ENCODE measurements at places on chromosomes 7 and 10. TPM values are rescaled to one million over a fixed set of nuclear protein-coding genes. Genes with fewer than 3 reads are reported as not detected.

GRCh38 chr10:78166261-78166660, 132.6 kb downstream of the RPS24 start:
- no peaks in the 10 kb centered on the region for H3K36me3 ChIP-seq
- H3K27me3 ChIP-seq, result no peaks in the 10 kb centered on the region
- no peak overlapping the region for H3K27ac ChIP-seq
- no peak for DNase-seq

GRCh38 chr7:151761231-151761630, 115.7 kb downstream of the PRKAG2 start:
- no peak for DNase-seq
- H3K4me1 ChIP-seq, result peaks cover 35% of the 10 kb centered on the region
- H3K4me3 ChIP-seq, result no peak overlapping the region
- peaks cover 6% of the 10 kb centered on the region for H3K36me3 ChIP-seq
- H3K27me3 ChIP-seq, result no peaks in the 10 kb centered on the region

- no peak overlapping the region for H3K27ac ChIP-seq
- no peak for DNase-seq
- H3K36me3 ChIP-seq, result no peaks in the 10 kb centered on the region
- no peak overlapping the region for H3K4me3 ChIP-seq
- no peaks in the 10 kb centered on the region for H3K27me3 ChIP-seq
- no peaks in the 10 kb centered on the region for H3K4me1 ChIP-seq
Observed at GRCh38 chr7:148973256-148973655, 55.0 kb downstream of the PDIA4 start.

GRCh38 chr7:106767498-106768323, 97.4 kb upstream of the PIK3CG start:
- no peaks in the 10 kb centered on the region for H3K36me3 ChIP-seq
- no peak overlapping the region for H3K4me3 ChIP-seq
- DNase-seq, result peak; percentile 24
- peaks cover 10% of the 10 kb centered on the region for H3K4me1 ChIP-seq

DNA sequence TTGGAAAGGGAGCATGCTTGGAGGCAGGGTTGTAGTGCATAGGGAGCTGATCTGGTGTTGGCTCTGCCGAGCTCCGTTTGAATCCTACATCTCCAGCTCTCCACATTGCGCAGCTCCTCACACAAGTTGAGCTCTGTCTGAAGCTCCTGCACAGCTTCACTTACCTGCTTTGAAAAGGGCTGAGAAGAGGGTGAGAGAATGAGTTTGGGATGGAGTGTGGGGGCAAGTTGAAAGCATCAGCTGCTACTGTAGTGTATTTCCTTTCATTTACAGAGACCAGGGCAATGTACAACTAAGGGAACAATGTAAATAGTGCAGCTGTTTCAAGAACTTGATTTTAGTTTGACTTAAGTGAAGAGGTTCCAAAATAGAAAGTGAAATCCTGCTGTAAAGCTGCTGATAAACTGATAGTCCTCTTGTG, 88.5 kb downstream of the VTI1A start:
- H3K27me3 ChIP-seq, result no peaks in the 10 kb centered on the region
- H3K4me1 ChIP-seq, result peaks cover 26% of the 10 kb centered on the region
- H3K36me3 ChIP-seq, result no peaks in the 10 kb centered on the region
- H3K27ac ChIP-seq, result no peak overlapping the region
- peak overlapping the region; percentile 2 for H3K4me3 ChIP-seq

DNA sequence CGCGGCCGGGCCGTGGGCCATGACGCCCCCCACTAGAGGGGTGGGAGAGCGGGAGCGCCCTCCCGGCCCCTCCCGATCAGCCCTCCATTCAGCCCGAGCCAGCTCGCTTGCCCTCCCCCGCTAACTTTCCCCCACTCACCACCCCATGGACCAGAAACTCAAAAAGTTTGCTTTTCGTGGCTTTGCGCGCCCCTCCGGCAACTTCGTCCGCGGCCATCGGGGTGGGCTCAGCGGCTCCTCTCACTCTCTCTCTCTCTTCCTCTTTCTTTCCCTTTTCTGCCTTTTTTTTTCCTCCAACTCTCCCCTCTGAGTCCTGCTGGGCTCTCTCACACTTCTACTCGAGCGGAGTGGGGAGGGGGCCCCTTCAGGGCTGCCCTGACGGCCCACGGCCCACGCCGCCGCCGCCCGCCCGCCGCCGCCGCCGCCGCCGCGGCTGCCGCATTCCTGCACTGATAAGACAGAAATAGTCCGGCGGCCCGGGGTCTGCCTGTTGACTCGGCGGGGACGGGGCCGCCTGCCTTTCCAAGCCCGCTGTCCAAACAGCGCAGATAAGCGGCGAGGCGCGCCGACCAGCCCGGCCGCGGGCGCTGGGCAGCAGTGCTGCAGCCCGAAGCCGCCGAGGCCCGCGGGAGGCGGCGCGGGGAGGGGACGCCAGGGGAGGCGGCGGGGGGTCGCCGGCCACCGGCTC, at the start of gene SMARCD3:
Gene SMARCD3, minus strand, starts transcription at position 349 of the 688 bp plus-strand sequence. Its CDS starts 132 bp downstream, at position 217.
- H3K27me3 ChIP-seq, result peaks cover 21% of the 10 kb centered on the region
- H3K4me3 ChIP-seq, result peak within 1 kb of the TSS; percentile 65

DNA sequence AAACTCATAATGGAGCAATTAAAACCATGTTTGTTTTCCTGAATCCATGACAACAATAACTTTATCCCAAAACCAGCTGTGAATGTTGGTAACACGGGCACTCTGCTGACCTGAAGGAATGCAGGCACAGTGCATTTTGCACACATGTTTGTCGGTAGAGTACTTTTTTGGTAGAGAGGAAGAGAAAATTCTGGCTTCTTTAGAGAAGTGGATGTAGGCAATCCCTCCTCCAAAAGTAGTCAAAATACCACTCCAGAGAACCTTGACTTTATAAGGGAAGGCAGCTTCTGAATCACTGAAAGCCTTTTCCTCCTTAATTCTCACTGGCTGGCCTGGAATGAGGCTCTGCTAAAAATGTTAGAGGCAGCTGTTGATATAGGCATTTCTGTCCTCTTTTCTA, 15.8 kb upstream of the ACTA2 start:
- H3K27me3 ChIP-seq, result no peaks in the 10 kb centered on the region
- H3K36me3 ChIP-seq, result no peaks in the 10 kb centered on the region
- H3K4me3 ChIP-seq, result no peak overlapping the region
- H3K4me1 ChIP-seq, result peaks cover 4% of the 10 kb centered on the region
- DNase-seq, result peak; percentile 27

- no peak for DNase-seq
- H3K36me3 ChIP-seq, result peaks cover 2% of the 10 kb centered on the region
Observed at GRCh38 chr7:50707236-50708006, 75.3 kb downstream of the GRB10 start.

- H3K36me3 ChIP-seq, result no peaks in the 10 kb centered on the region
- no peaks in the 10 kb centered on the region for H3K4me1 ChIP-seq
- no peak overlapping the region for H3K4me3 ChIP-seq
Observed at GRCh38 chr7:16558761-16559302, 32.2 kb downstream of the LRRC72 start.

GRCh38 chr10:96208271-96208670, 63.1 kb downstream of the BLNK start:
- H3K27me3 ChIP-seq, result no peaks in the 10 kb centered on the region
- no peaks in the 10 kb centered on the region for H3K4me1 ChIP-seq
- no peak for DNase-seq
- peaks cover 74% of the 10 kb centered on the region for H3K36me3 ChIP-seq
- no peak overlapping the region for H3K27ac ChIP-seq
- H3K4me3 ChIP-seq, result no peak overlapping the region

GRCh38 chr7:92052684-92053083, 81.6 kb downstream of the CYP51A1 start:
- no peak for DNase-seq
- no peak overlapping the region for H3K4me3 ChIP-seq
- no peak overlapping the region for H3K27ac ChIP-seq
- peaks cover 27% of the 10 kb centered on the region for H3K36me3 ChIP-seq
- H3K4me1 ChIP-seq, result peaks cover 46% of the 10 kb centered on the region
- no peaks in the 10 kb centered on the region for H3K27me3 ChIP-seq

GRCh38 chr7:38163671-38164070, 14.4 kb upstream of the STARD3NL start:
- DNase-seq, result no peak
- H3K4me3 ChIP-seq, result no peak overlapping the region
- no peaks in the 10 kb centered on the region for H3K27me3 ChIP-seq

- no peak for DNase-seq
- H3K4me3 ChIP-seq, result no peak overlapping the region
- H3K27ac ChIP-seq, result no peak overlapping the region
Observed at GRCh38 chr7:117827862-117828261, 45.4 kb downstream of the CTTNBP2 start.

DNA sequence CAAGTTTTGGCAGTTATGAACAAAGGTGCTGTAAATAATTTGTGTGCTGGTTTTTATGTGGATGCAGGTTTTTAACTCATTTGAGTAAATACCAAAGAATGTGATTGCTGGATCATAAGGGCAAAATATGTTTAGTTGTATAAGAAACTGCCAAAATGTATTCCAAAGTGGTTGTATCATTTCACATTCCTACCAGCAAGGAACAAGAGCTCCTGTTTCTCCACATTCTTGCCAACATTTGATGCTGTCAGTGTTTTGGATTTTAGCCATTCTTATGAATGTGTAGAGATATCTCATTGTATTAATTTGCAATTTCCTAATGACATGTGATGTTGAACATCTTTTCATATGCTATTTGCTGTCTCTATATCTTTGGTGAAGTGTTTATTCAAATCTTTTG, 207.3 kb upstream of the LRGUK start:
- H3K4me1 ChIP-seq, result no peaks in the 10 kb centered on the region
- H3K27me3 ChIP-seq, result no peaks in the 10 kb centered on the region
- H3K36me3 ChIP-seq, result peaks cover 45% of the 10 kb centered on the region
- no peak for DNase-seq
- H3K4me3 ChIP-seq, result no peak overlapping the region

GRCh38 chr7:113279256-113279655, 160.9 kb upstream of the SMIM30 start:
- no peak overlapping the region for H3K27ac ChIP-seq
- no peaks in the 10 kb centered on the region for H3K4me1 ChIP-seq
- no peaks in the 10 kb centered on the region for H3K27me3 ChIP-seq

PAX4 gene
- total RNA-seq, result not detected

RNF32 gene
- 4.7 TPM for total RNA-seq

Measured in stomach (tissue), 19 donors.